ENCODE measurements at places on chromosomes 1 and 21. TPM values are rescaled to one million over a fixed set of nuclear protein-coding genes. Genes with fewer than 3 reads are reported as not detected.

- DNase-seq, result no peak
- H3K36me3 ChIP-seq, result peaks cover 82% of the 10 kb centered on the region
- H3K4me1 ChIP-seq, result no peaks in the 10 kb centered on the region
- no peaks in the 10 kb centered on the region for H3K27me3 ChIP-seq
- no peak overlapping the region for H3K27ac ChIP-seq
- H3K4me3 ChIP-seq, result no peak overlapping the region
Measured at GRCh38 chr1:243623841-243624240, 226.2 kb downstream of the AKT3 start.

DNA sequence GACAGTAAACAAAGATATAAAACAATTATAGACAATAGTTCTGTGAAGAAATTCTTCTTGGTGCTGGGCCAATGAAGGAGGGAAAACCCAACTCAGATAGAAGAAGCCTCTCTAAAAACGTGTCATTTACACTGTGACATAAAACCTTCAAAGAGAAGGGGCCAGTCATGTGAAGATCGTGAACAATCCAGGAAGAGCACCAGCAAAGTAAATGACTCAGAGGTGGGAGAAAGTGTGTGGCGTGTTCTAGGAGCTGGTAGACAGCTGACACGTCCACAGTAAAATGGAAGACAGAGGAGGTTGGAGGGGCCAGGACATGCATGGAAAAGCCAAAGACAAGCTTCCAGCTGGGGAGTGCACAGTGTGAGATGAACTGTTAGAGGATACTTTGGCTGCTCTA, 143.6 kb downstream of the VAV3 start:
- H3K27me3 ChIP-seq, result no peaks in the 10 kb centered on the region
- H3K27ac ChIP-seq, result peak overlapping the region; percentile 77
- DNase-seq, result no peak
- peaks cover 31% of the 10 kb centered on the region for H3K36me3 ChIP-seq

NAXE gene
- 75.6 TPM for total RNA-seq

NUAK2 gene
- total RNA-seq, result 26.1 TPM

S100B gene
- total RNA-seq, result not detected

GRCh38 chr21:29315131-29315749, 16.5 kb downstream of the BACH1 start:
- no peak for DNase-seq
- H3K27ac ChIP-seq, result peak overlapping the region; percentile 1
- peaks cover 86% of the 10 kb centered on the region for H3K4me1 ChIP-seq
- H3K4me3 ChIP-seq, result no peak overlapping the region
- peaks cover 51% of the 10 kb centered on the region for H3K36me3 ChIP-seq

DNA sequence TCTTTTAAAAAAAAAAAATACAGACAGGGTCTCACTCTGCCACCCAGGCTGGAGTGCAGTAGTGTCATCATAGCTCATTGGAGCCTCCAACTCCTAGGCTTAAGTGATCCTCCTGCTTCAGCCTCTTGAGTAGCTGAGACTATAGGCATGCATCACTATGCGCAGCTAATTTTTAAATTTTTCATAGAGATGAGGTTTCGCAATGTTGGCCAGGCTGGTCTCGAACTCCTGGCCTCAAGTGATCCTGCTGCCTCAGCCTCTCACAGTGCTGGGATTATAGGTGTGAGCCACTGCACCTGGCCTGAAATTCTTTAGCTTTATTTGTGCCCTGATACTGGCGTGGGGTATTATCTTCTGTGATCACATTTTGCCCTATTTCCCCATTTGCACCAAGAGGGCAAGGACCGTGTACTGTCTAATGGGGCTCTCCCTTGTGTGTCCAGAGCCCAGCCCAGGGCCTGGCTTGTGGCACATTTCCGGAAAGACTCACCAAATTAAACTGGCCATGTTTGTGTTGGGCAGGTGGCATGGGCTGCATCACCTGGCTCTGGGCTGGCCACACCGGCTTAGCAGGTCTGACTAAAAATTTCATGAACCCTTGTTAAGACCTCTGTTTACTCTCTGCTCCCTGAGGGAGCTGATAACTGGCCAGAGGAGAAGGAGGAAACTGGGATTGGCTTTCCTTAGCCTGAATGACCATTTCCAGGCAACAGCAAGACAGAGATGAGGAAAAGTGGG, 32.2 kb downstream of the TRIM62 start:
- no peak for DNase-seq
- no peak overlapping the region for H3K27ac ChIP-seq
- no peak overlapping the region for H3K4me3 ChIP-seq
- H3K36me3 ChIP-seq, result peaks cover 48% of the 10 kb centered on the region
- no peaks in the 10 kb centered on the region for H3K27me3 ChIP-seq
- peaks cover 2% of the 10 kb centered on the region for H3K4me1 ChIP-seq

DNA sequence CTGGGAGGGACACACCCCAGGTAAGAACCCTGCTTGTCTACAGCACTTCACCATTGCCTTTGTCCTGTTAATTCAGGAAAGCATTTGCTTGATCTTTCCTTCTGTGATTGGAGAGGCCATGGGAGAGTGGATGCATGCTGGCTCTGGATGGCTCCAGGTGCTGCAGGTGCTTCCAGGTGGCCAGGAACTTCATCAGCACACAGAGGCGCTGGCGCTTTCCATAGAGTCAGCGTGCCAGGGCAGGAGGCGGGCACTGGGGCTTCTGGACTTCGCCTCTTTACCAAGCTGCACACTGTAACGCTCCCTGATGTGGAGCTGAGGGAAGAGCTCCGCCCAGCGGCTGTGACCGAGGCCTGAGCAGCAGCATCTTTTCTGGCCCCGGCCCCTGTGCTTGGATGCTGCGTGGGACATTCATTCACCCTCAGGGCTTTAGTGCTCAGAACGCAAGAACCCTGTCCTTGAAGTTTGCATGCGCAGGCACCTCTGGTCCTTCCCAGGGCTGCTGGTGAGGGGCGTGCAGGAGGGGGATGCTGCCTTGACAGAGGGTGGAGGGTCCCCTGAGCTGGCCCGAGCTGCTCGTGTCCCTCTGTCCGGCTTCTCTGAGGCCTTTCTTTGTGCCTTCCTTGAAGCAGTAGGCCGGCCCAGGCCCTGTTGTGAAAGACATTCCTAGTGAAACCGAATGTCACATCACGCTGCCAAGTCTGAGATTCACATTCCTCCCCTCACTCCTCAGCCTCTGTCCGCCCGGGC, 1.6 kb upstream of the MX2 start:
- DNase-seq, result no peak
- no peaks in the 10 kb centered on the region for H3K27me3 ChIP-seq
- peak overlapping the region; percentile 59 for H3K27ac ChIP-seq
- H3K4me3 ChIP-seq, result no peak overlapping the region
